Muscle of arm (tissue), 14 donors: ENCODE measurements at places on chromosomes 13 and 19. TPM values are rescaled to one million over a fixed set of nuclear protein-coding genes. Genes with fewer than 3 reads are reported as not detected.

DNA sequence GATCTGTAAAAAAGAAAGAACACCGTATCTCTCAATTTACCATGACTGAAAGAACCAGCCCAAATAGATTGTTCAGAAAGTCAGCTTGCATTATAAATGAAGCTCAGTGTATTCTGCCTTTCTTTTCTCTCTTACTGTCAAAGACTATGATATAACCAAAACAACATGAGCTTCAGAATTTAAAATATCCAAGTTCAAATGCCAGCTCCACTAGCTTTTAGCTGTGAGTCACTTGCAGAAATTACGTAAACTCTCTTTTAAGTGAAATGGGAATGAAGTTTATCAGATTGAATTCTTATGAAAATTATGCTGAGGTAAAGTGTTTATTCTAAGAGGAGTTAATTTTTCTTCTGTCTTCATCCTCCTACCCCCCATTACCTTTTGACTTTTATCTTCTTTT, 20.0 kb upstream of the POSTN start:
- DNase-seq = no peak

GRCh38 chr13:41259875-41260501, 3.4 kb downstream of the MTRF1 start:
- DNase-seq = no peak

- no peak for DNase-seq
These were observed 40.2 kb downstream of the CILP2 start for GRCh38 chr19:19578252-19578651.

- peak; percentile 59 for DNase-seq
These were observed 115.1 kb downstream of the KCNRG start for GRCh38 chr13:50130123-50130946.

DNA sequence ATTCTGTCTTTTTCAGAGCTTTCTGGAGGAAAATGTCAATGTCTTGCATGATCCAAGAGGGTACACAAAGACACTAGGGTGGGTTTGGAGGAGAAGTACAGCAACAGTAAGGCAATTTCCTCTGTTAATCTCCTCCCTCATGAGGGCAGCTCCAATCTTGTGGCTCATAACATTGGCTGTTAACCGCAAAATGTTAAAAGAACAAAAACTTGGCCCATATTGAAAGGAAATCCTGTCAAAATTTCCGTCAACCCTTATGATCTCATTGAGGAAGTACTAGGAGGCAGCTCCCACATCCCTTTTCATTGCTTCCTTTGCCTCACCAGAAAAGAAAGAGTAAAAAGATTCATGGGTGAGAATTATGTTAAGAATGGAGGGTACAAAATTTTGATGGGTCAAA, 11.6 kb downstream of the OXGR1 start:
- DNase-seq = no peak

DNA sequence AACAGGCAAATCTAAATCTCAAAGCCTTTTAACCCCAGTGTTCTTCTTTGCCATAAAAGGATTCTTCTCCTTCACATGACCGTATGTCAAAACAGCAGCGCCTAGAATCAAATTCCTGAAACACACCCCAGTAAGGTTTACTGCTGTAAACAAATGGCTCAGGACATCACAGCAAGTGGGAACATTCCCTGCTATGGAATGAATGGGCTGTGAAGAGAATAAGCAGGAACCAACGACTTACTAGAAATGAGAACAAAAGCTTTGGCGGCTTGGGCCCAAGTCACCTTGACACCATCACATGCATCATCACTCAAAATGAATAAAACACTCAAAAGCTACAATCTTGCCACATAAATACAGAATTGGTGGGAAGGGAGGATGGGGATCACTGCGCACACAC, 80.4 kb upstream of the SPATA13 start:
- no peak for DNase-seq

DNA sequence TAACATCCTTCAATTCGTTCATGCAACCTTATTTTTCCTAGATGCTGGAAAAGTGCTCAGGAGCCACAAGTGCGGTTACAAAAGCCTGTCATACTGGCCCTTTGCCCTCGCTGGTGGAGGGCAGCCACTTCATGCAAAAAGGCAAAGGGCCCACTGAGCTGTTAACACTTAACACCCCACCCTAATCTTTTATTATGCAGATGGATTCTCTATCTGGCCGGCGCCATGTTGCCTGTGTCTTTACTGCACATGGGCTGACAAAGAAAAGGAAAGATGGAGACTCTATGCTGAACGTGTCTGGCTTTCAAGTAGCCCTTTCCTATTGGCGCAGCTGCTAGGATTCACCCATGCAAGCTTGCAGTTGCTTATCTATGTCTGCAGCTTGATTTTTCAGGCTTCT, 10.8 kb downstream of the OR7D2 start:
- no peak for DNase-seq

- no peak for DNase-seq
These were observed 10.2 kb upstream of the TNFSF14 start for GRCh38 chr19:6680141-6680540.

DNA sequence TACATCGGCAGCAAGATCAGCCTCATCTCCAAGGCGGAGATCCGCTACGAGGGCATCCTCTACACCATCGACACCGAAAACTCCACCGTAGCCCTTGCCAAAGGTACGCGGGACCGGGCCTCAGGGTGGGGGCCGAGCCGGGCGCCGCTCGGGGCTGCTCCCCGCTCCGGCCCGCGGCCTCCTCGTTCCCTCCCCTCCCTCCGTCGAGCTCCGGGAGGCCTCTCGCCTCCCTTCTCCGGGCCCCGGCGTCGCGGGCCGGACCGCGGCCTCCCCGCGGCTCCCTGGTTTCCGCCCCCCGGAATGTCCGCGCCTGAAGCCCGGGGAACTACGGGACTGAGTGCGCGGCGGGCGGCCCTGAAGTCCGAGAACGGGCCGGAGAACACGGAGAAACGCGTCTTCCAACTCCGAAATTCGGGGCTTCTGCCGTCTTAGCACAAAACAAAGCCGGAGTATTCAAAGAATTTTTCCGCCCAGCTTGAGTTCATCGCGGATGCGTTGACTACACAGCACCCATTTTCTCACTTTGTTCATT, 423 bp downstream of the LSM14A start:
- DNase-seq = peak; percentile 47

GRCh38 chr13:113187263-113187669, 21.2 kb downstream of the PCID2 start:
- DNase-seq = no peak

DNA sequence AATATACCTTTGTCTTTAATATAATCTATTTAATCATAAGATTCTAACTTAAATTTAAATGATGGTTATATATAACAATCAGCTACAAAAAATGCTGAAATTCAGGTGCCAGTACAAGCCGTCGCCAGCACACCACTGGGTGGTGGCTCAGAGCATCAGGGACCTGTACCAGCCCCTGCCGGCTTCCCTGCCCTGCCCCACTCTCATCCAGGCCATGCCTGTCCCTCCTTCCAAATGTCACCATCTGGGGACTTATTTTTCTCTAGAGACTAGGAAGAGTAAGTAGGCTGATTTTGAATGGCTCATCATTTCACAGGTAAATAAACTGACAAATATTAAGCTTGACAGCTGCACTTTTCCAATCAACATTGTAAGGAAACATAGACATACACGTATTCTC, 1.6 kb downstream of the METTL21C start:
- no peak for DNase-seq

Gene RDH8
- polyA plus RNA-seq = not detected

Gene ZNF135
- polyA plus RNA-seq = 13.8 TPM

Gene MED26
- polyA plus RNA-seq = 4.6 TPM

Gene C2CD4C
- 1.4 TPM for polyA plus RNA-seq

Gene NCAN
- 1.3 TPM for polyA plus RNA-seq
